ENCODE measurements at places on chromosomes 4 and X.

DNA sequence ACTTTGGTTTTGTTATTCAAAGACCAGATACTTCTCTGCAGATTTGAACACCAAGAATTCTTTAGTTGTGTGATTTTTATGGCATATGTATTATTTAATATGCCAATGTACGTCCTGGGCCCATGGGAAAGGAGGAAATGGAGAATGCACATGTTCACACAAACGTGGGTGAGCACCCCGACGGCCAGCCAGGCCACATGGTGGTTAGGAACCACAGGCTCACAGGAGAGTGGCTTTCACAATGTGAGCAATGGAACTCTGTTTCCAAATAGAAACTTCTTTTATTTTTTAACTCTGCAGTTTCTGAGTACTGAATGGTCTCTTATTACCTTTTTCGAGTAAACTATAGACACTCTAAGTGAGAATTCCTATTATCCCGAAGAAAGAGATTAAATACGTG is 58.0 kb upstream of the UNC5C start:
- DNase-seq, result no peak

DNA sequence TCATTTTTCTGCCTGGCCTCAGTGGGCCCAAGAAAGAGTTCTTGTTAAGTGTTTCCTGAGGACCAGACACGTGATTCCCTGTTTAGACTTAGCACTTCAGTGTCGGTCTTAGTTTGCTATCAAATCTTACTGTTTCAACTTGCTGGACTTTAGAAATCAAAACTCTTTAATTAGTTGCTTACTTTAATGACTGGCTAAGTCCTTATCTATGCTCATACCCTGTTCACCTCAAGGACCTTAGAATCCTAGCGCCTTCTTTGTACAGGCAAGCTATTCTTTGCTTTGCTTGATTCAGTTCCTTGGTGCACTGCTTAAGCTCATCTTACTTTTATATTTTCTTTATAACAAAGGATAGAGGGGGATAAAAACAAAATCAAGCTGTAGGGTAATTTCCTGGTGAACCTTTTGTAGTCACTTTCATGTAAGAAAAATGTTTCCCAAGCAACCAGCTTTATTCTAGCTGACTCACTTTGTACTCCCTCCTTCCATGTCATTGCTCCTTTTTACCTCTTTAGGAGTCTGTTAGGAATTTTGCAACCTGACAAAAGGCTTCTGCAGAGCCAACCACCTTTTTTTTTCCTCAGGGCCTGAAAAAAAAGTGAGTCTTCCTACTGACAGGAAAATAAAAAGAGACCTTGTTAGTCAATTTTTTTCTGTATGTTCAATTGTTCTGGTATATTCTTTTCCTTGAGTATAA is 14.7 kb downstream of the WDR44 start:
- no peak for DNase-seq

DNA sequence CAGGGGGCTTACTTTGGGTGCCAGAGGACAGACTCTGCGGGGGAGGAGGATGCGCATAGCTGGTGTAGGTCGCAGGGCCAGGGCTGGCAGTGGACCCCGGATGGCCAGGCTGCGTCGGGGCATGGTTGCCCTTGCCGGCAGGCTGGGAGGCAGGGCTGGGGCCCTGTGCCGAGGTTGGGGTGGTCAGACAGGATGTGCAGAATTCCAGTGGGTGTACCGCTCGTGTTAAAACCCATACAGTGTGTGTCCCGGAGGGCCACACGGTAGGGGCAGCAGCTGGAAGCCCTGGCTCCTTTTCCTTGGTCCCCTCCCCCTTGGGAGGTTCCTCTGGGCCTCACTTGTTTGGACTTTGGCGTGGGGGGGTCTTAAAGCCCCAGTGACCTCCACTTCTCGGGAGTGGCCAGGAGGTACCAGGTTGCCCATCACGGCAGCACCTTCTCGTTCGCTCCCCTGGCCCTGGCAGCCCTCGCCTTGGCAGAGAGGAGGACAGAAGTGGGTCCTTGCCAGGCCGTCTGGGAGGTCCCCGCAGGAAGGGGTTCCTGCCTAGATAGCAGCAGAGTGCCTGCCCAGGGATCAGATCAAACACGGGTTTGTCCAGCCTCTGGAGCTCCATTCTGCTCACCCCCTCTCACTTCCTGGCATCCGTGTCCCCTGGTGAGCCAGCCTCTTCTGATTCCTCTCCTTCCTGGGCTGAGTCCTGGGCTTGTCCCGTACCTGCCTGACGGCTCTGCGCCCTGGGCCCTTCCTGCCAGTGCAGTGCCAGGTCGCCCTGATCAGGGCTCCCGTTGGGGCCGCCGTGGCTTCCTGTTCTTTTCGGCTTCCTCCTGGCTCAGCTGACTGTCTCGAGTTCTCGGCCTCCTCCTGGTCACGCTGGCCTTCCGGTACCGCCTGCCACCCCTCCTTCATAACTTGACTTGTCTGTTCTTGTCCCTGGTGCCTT is 56.7 kb upstream of the HGFAC start:
- DNase-seq, result no peak

GRCh38 chrX:48992341-48992740 is 9.7 kb downstream of the GRIPAP1 start:
- DNase-seq, result no peak

DNA sequence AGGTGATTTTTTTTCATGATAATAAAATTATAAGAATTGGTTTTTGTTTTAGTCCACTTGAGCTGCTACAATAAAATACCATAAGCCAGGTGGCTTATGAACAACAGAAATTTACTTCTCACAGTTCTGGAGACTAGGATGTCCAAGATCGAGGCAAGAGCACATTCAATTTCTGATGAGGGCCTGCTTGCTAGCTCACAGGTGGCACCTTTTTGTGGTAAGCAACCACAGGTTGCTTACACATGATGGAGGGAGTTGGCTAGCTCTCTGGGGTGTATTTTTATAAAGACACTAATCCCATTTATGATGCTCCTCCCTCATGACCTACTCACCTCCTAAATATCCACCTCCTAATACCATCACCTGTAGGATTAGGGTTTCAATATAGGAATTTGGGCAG is 1248.5 kb upstream of the TENM3 start:
- DNase-seq, result no peak
